Activated T-cell treated with anti-CD3 and anti-CD28 coated beads, Interleukin-2, amount 50 U/mL, for 72 hours (primary cell): ENCODE measurements at places on chromosomes 3 and 15. TPM values are rescaled to one million over a fixed set of nuclear protein-coding genes. Genes with fewer than 3 reads are reported as not detected.

CCR9 gene
- 0.14 TPM for total RNA-seq

EAF1 gene
- 29.9 TPM for total RNA-seq

HYAL1 gene
- not detected for total RNA-seq

HERC2 gene
- 42.9 TPM for total RNA-seq

REC114 gene
- total RNA-seq: not detected

GOLGA6D gene
- total RNA-seq: not detected

LDHAL6B gene
- not detected for total RNA-seq

ACP3 gene
- not detected for total RNA-seq

CASR gene
- total RNA-seq: 0.23 TPM

IL16 gene
- total RNA-seq: 50.9 TPM

POLQ gene
- 20.4 TPM for total RNA-seq

A4GNT gene
- not detected for total RNA-seq

COL7A1 gene
- 5.3 TPM for total RNA-seq

RBPMS2 gene
- 0.14 TPM for total RNA-seq

LSAMP gene
- total RNA-seq: not detected

SEMA3G gene
- total RNA-seq: 0.16 TPM

GAP43 gene
- total RNA-seq: not detected

UTS2B gene
- not detected for total RNA-seq

UCN2 gene
- total RNA-seq: not detected

CHSY1 gene
- total RNA-seq: 31.1 TPM

GPR27 gene
- total RNA-seq: 0.90 TPM

MKRN2OS gene
- total RNA-seq: not detected

IL17RD gene
- total RNA-seq: 0.07 TPM

CYP11A1 gene
- total RNA-seq: 0.21 TPM

C3orf80 gene
- 0.10 TPM for total RNA-seq

PAQR5 gene
- total RNA-seq: 0.07 TPM

SHF gene
- total RNA-seq: 16.8 TPM

RETNLB gene
- not detected for total RNA-seq

HGD gene
- 0.74 TPM for total RNA-seq

RTP3 gene
- total RNA-seq: not detected

FOXL2 gene
- total RNA-seq: 0.12 TPM

EIF1B gene
- total RNA-seq: 92.4 TPM

GABRR3 gene
- not detected for total RNA-seq

WDR93 gene
- not detected for total RNA-seq

PTX3 gene
- 0.56 TPM for total RNA-seq

MEX3B gene
- total RNA-seq: 1.4 TPM

SELENOT gene
- 95.9 TPM for total RNA-seq
